ENCODE measurements at places on chromosomes 6 and 20. TPM values are rescaled to one million over a fixed set of nuclear protein-coding genes. Genes with fewer than 3 reads are reported as not detected.

Gene C6orf58
- total RNA-seq, result not detected

Gene SRSF6
- total RNA-seq, result 80.5 TPM

Gene IMPG1
- total RNA-seq, result not detected

Gene NKX2-4
- total RNA-seq, result not detected

Gene LY6G5C
- 0.16 TPM for total RNA-seq

Gene METTL24
- 1.5 TPM for total RNA-seq

Gene NR2E1
- total RNA-seq, result not detected

Gene BTN1A1
- not detected for total RNA-seq

Gene COL12A1
- total RNA-seq, result 1,804 TPM

Gene BPI
- total RNA-seq, result not detected

Gene TBX18
- 27.3 TPM for total RNA-seq

Data from hair follicle dermal papilla cell (primary cell).